ENCODE measurements at places on chromosomes 12 and 14.

- H3K27me3 ChIP-seq = no peaks in the 10 kb centered on the region
- no peak for DNase-seq
- H3K36me3 ChIP-seq = no peaks in the 10 kb centered on the region
- no peaks in the 10 kb centered on the region for H3K4me1 ChIP-seq
- H3K27ac ChIP-seq = no peak overlapping the region
Measured at GRCh38 chr12:131375261-131375971, 335.5 kb upstream of the SFSWAP start.

DNA sequence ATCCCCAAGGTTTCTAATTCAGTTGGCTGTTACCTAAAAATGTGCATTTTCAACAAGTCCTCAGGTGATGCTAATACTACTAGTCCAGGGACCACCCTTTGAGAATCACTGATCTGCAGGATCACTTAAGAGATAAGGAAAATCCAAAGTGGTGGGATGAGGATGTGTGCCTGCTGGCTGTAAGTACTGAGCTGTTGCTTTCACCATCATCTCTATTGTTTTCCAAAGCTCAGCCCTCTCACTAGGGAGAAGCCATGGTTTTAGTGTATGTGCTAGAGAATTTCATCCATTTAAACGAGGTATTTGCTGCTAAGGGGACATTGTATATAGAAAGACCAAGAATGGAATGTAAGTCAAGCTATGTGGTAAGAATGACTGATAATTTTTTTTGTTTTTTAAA, 202.3 kb downstream of the KIF21A start:
- H3K27me3 ChIP-seq = no peaks in the 10 kb centered on the region
- H3K27ac ChIP-seq = no peak overlapping the region
- no peaks in the 10 kb centered on the region for H3K4me1 ChIP-seq

- no peak overlapping the region for H3K4me3 ChIP-seq
- no peaks in the 10 kb centered on the region for H3K27me3 ChIP-seq
- no peak for DNase-seq
- H3K4me1 ChIP-seq = no peaks in the 10 kb centered on the region
- H3K36me3 ChIP-seq = no peaks in the 10 kb centered on the region
Measured at GRCh38 chr14:81890020-81890419, 356.4 kb upstream of the SEL1L start.

DNA sequence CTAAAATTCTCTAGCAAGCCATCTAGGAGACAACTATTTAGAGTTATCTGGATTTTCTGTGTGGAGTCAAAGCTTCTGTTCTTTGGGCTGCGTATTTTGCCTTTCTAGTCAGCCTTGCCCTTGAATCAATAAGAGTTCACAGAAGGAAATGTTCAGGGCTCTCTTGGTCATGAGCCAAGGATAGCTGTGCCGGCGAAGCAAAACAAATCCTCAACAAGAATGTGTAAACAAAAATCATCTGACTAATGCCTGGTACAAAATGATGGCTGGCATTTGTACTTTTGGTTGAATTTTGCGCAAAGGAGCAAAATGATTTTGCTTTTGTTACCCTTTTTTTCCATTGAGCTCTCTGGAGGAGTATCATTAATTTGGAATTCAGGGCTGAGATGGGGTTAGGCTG, 171.1 kb downstream of the DACT1 start:
- peak; percentile 58 for DNase-seq
- H3K27me3 ChIP-seq = no peaks in the 10 kb centered on the region
- H3K27ac ChIP-seq = no peak overlapping the region
- no peaks in the 10 kb centered on the region for H3K36me3 ChIP-seq
- H3K4me1 ChIP-seq = peaks cover 5% of the 10 kb centered on the region

DNA sequence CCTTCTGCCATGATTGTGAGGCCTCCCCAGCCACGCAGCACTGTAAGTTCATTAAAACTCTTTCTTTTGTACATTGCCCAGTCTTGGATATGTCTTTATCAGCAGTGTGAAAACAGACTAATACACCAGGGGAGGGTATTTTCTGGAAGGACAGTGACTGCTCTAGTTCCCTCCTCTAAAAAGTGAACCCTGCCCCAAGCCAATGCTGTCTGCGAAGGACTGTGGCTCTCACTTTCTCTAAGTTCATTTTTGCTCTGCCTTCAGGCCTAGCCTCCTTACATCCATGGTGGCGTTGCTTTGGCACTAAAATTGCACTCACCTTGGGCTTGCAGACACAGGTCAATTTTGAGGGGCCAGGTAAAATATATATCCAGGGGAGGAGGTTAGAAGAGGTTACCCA, 323.0 kb downstream of the VRK1 start:
- no peaks in the 10 kb centered on the region for H3K27me3 ChIP-seq
- H3K27ac ChIP-seq = no peak overlapping the region
- H3K36me3 ChIP-seq = no peaks in the 10 kb centered on the region
- peaks cover 3% of the 10 kb centered on the region for H3K4me1 ChIP-seq

GRCh38 chr12:24889411-24889810, 59.5 kb downstream of the BCAT1 start:
- no peak overlapping the region for H3K4me3 ChIP-seq
- no peaks in the 10 kb centered on the region for H3K27me3 ChIP-seq
- no peak for DNase-seq
- H3K27ac ChIP-seq = no peak overlapping the region
- no peaks in the 10 kb centered on the region for H3K4me1 ChIP-seq
- no peaks in the 10 kb centered on the region for H3K36me3 ChIP-seq

DNA sequence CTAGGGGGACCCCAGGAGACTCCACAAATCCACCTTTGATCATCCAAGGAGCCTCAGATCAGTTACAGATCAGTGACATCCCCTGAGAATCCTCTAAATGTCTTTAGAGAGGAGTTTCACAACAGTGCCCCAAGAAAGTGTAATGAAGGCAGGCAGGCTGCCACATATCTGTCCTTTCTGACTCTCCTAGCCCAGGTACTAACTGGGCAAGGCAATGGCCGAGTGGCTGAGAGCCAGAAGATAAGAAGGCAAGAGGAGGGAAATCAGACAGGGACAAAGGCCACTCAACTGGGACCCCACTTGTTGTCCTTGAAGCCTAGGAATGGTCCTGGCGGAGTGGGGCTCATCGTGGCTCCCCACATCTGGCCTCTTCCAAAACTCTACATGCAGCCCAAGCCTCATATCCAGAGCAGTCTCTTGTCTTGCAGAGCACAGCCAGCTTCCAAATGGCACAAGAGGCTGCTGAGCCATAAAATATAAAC, 11.6 kb downstream of the ACTN1 start:
- no peaks in the 10 kb centered on the region for H3K27me3 ChIP-seq
- H3K4me3 ChIP-seq = no peak overlapping the region
- peaks cover 60% of the 10 kb centered on the region for H3K4me1 ChIP-seq
